ENCODE measurements at places on chromosomes 2 and 18. TPM values are rescaled to one million over a fixed set of nuclear protein-coding genes. Genes with fewer than 3 reads are reported as not detected.

Gene SCN2A
- total RNA-seq: 0.81 TPM

Gene GKN2
- not detected for total RNA-seq

Gene CNTNAP5
- total RNA-seq: not detected

Gene INHBB
- 21.9 TPM for total RNA-seq

Gene RGPD3
- total RNA-seq: 0.18 TPM

Gene USP40
- 52.6 TPM for total RNA-seq

Gene POTEC
- not detected for total RNA-seq

Gene MAP2
- total RNA-seq: 59.7 TPM

Gene AGXT
- total RNA-seq: not detected

Gene RAB6C
- not detected for total RNA-seq

Gene DNAJC5G
- not detected for total RNA-seq

Data from aorta (tissue), 5 donors.